Suprapubic skin (tissue), 4 donors: ENCODE measurements at places on chromosomes 12 and 14. TPM values are rescaled to one million over a fixed set of nuclear protein-coding genes. Genes with fewer than 3 reads are reported as not detected.

Gene PDE3A
- 1.3 TPM for total RNA-seq

Gene BLTP3B
- total RNA-seq: 27.3 TPM

Gene SSTR1
- total RNA-seq: 0.98 TPM

Gene RAD9B
- not detected for total RNA-seq

Gene NGB
- not detected for total RNA-seq

Gene ZFYVE21
- 174 TPM for total RNA-seq

Gene P2RX4
- total RNA-seq: 13.1 TPM

Gene LRP1
- 96.6 TPM for total RNA-seq
